Left cardiac atrium (tissue), 4 donors: ENCODE measurements at places on chromosomes 16 and 17. TPM values are rescaled to one million over a fixed set of nuclear protein-coding genes. Genes with fewer than 3 reads are reported as not detected.
A peak's percentile ranks its signal among the peaks of the same experiment; 100 is the strongest.

BCL6B gene
- total RNA-seq: 14.1 TPM

GRCh38 chr17:31051506-31051905 is 43.3 kb upstream of the NF1 start:
- no peak for DNase-seq

ADAD2 gene
- total RNA-seq: not detected

- DNase-seq: no peak
Observed at GRCh38 chr16:77273815-77274214, 74.6 kb downstream of the SYCE1L start.

DNA sequence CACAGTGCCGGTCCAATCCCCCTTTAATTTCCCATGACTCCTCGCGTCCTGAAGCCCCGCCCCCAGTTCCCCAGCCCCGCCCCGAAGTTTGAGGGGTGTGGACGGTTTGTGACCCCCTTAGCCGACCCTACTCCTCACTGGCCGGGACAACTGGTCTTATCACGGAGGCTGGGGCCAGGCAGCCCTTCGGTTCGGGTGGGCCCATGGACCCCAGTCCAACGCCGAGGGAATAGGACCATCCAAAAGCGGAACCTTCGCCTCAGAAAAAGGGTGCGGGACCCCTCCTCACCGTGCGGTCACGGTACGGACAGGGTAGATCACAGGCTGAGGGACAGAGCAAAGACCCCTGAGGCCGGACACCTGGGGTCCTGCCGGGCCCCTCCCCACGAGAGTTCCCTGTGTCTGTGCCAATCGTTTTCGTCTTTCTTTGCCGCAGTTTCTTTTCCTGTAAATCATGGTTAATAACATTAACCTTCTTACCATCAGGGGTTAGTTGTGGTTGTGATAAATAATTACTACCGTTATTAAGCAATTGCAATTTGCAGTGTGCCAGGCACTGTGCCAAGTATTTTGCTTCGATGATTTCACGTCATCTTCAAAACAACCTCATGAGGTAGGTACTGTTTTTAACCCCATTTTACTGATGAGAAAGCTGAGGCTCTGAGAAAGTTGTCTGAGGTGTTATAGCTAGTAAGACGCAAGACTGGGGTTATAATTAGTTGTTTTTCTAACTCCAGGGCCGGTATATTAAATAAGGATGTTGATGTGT is 543 bp downstream of the TMUB2 start:
- DNase-seq: no peak

HEATR9 gene
- not detected for total RNA-seq

GRCh38 chr16:77925531-77925930 is 96.8 kb upstream of the CLEC3A start:
- DNase-seq: no peak

TSNAXIP1 gene
- total RNA-seq: 0.74 TPM

DNA sequence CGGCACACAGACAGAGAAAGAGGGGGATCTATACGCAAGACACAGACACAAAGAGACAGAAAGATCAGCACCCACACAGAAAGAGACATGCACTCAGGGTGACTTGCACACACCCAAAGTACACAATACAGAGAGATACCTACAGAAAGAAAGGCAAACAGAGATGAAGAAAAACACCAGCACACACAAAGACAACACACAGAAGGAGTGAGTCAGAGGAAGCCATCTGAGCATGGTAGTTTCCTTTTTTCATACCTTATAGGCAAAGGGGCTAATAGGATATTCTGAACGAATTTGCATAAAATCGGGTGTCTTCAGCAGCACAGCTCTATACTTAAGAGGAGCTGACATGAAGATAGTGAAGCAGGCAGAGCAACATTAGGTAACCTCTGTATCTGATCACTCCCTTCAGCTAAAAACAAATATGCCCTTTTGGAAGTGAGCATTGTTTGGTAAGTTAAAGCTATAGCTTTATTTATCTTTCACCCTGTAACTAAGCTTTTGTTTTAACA is 198.6 kb downstream of the AATF start:
- DNase-seq: no peak

DNA sequence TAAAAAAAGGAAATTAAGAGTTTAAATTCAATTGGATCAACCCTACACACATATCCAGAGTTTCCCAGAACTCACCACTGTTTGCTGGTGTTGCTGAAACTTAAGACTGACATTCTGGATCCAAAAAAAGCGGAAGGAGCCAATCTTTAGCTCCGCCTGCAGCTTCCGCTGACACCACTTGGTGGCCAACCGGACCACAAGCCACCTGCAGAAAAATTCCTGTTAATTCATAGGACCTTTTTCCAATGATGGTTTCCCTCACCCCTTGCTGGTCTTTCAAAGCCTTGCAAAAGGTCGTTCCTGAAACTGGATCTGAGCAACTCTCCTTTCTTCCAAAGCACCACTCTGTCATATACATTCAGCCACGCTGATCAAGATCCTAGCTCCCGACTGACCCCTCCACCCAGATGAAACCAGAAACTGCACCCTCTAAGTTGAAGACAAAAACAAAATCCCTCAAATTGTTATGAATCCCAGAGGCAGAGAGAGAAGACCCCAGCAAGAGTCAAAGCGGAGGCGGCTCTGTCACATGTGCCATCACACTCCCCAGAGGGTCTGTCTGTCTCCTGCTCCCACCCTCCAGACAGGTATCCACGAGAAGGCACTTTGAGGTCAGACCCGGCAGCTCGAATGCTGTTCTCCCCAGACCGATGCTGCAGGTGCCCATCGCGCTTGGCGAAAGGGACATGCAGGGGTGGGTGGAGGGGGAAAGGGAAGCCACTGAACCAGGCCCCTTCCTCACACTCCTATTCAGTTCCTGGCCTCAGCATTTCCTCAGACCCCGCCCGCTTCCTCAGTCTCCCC is 773 bp downstream of the BLTP2 start:
- DNase-seq: peak; percentile 55

GRCh38 chr17:45681706-45682105 is 102.4 kb upstream of the CRHR1 start:
- no peak for DNase-seq

CD7 gene
- total RNA-seq: 0.60 TPM
